NCI-H446 treated with DMSO at 0.1 percent for 48 hours (cell line): ENCODE measurements at places on chromosomes 11 and 22.

DNA sequence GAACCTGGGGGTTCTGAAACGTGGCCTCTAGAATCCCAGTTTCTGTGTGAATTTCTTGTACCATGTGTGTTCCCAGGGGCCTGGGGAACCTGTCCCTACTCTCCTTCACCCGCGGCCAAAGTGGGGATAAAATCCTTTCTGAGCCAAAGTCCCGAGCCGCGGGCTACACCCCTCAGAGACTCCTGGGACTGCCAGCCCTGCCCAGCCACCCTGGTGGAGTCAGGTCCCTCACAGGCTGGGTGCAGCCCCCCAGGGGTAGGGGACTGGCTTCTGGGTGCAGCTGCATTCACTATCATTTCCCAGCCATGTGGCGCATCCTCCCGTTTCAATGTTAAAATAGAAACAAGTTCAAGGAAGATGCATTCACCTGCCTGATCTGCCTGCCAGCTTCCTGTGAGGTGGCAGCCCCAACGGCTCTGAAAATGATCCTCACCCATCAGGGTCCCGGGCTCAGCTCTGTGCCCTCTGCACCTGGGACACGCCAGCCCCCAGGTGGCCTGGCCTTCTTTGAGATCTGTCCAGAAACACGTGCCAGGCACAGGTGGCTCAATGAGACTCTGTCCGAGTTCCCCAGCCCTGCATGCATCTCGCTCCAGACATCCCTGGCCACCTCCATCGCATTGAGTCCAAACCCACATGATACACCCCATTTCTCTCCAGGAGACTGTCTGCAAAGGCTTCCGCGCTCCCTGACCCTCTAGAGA lies 338.8 kb downstream of the CTTN start:
- DNase-seq: no peak

GRCh38 chr11:123061403-123062157 lies at the start of gene HSPA8:
Gene HSPA8, minus strand, starts transcription at chr11:123062136. Its CDS starts 812 bp downstream, at chr11:123061324.
- peak; percentile 61 for DNase-seq

DNA sequence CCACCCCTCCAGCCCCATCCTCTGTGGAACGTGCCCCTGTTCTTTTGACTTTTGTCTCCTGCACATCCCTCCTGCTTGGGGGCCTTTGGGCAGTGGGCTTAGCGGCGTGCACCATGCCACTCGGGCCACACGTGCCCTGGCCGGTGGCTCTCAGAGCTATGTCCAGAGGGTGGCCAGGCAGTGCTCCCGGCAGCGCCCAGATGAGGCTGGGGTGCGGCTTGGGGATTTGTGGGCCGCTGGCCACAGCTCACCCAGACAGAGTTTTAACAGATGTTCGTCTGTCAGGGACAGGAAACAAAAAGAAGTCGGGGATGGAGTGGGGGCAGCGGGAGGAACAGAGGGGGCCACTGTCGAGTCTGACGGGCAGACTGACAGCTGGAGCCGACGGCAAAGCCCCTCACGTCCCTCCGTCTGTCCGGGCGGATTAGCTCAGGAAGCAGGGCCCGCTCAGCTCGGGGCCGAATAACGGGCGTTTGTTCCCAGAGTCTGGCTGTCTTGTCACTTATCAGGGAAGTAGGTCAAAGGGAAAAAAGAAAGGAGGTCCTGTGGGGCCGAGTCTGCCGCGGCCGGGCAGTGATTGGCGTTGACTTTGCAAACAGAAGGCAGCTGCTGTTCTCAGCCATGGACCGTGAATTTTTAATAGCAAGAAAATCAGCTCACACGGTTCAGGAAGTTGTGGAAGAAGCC lies 61.6 kb downstream of the LRP5 start:
- no peak for DNase-seq

- DNase-seq: peak; percentile 29
These were observed 26.0 kb downstream of the TENM4 start for GRCh38 chr11:79414644-79415317.

DNA sequence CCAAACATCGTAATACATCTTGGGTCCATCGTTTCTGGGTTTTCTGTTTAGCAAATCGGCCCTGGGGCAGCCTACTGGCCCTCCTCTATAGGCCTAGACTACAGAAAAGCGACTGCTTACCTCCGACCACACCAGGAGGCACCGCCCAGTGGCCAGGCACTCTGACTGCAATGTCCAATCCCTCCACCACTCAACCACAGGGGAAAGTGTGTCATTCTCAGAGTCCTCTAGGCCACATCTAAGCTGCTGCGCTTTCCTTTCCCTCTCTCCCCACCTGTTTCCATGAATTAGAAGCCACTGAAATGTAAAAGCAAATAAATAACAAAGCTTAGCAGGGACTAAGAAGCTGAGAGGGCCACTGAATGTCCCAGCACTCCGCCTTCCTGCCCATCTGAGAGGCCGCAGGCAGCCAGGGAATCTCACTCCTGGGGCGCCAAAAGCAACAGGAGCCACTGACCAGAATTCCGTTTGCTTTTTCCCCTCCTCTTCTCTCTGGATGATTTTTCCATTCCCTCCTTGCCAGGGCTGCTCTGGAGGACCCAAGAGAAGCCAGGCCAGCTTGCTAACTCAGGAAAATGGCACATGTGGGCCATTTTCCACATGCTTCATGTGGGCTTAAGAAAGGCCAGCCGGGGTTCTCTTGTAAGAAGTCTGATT lies 50.1 kb upstream of the FLI1 start:
- DNase-seq: no peak

DNA sequence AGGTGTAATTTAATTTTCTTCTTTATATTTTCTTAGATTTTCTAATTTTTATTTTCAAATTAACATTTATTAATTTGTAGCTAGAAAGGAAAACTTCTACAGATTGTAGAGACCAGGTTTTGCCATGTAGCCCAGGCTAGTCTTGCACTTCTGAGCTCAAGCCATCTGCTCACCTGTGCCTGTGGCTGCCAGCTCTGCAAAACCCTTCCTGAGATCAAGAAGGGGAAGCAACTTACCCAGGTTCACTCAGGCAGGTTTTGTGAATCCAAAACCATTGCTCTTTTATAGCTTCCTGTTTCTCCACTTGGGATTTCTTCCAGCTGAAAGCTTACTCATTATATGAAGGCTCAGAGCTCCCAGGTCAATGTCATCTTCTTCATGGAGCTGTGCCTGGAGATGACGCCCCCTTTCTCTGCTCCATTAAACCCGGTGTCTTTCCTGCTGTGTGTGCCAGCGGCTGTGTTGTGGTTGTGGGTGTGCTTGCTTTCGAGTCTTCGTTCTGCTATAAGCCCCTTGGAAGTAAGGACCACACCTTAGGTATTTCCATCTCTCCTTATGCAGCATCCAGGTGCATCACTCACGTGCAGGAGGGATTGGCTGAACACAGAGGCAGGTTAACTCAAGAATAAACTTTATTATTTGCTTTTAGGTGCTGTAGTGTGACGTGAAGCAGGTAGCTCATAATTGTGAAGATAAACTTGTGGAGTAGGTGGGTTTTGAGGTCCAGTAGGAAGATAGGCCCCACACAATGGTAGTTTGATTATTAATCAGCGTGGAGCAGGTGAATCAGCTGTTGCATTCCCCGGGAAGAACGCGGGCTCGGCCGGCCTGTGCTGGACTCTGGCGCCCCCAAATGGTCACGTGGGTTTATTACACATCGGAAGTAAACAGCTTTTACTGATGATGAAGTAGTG lies 42.2 kb upstream of the INCENP start:
- DNase-seq: peak; percentile 36

DNA sequence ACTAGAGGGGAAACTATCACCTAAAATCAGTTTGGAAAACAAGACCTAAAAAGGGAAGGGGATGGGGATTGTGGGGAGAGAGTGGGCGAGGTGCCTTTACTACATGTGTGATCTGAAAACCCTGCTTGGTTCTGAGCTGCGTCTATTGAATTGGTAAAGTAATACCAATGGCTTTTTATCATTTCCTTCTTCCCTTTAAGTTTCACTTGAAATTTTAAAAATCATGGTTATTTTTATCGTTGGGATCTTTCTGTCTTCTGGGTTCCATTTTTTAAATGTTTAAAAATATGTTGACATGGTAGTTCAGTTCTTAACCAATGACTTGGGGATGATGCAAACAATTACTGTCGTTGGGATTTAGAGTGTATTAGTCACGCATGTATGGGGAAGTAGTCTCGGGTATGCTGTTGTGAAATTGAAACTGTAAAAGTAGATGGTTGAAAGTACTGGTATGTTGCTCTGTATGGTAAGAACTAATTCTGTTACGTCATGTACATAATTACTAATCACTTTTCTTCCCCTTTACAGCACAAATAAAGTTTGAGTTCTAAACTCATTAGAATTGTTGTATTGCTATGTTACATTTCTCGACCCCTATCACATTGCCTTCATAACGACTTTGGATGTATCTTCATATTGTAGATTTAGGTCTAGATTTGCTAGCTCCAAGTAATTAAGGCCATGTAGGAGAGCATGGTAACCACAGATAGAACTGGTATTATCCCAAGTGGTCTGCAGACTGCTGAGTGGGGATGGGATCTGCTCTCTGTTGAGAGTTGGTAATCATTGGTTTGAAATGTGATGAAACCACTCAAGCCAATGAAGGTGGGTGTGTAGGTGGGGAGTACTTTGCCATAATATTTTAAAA lies 3.6 kb downstream of the NEAT1 start:
- DNase-seq: no peak
